ENCODE measurements at places on chromosomes 3 and 15.

- no peak for DNase-seq
These were observed 45.4 kb upstream of the DLG1 start for GRCh38 chr3:197343656-197344408.

DNA sequence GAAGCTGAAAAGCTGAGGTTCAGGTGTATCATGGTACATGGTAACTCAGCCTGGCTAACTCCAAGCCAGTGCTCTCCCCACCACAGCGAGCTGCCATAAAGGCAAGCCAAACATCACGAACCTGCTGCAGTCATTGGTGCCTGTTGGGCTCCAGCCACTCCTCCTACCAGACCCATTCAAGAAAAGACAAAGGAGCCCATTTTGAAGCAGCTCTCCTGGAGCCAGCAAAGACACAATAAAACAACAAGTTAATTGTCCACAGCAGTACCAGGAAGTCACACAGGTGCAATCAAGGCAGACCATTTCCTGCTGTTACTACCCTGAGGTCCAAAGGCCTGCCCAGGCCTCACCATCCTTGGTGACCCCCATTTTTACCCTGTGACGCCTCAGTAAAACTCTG, 77.6 kb downstream of the DAPK2 start:
- DNase-seq = no peak

DNA sequence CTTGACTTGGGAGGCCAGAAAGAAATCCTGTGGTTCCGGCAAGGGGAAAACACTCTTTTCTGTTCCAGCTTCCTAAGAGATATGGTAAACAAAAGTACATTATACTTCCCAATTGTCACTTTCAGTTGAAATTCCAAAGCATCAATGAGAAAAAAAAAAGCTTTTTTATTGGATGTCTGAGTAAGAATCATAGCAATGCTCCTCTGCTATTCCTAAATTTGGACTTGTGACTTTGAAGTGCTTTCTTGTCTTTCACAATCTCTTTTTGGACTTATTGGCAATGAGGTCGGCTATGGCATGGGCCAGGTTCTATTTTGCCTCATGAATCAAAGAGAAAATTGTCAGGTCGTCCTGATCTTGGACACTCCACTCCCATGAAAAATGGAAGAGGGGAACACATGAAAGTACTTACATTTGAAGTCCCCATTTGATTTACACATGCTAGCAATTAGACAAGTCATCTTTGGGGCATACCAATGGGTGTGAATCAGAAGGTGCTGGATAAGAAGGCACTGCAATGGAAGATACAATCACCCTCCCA, 170.5 kb downstream of the GREM1 start:
- no peak for DNase-seq

DNA sequence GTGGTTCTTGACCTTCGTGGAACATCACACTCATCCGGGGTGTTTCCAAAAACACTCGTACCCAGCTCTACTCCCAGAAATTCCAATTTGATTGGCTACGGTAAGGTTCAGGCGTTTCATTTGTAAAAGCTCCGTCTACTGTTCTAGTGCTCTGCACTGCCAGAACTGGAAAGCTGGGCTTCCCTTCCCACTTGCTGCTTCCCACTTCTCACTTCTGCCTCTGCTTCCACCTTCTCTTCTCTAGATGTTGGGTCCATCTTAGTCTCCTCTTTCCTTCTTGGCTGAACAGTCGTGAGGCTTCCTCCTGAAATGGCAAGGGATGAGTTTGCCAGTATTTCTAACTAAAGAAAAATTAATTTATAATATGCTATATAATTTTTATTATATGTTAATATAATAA, 29.8 kb upstream of the RHCG start:
- no peak for DNase-seq

GRCh38 chr3:172749230-172749965, 1.1 kb upstream of the ECT2 start:
- DNase-seq = no peak

DNA sequence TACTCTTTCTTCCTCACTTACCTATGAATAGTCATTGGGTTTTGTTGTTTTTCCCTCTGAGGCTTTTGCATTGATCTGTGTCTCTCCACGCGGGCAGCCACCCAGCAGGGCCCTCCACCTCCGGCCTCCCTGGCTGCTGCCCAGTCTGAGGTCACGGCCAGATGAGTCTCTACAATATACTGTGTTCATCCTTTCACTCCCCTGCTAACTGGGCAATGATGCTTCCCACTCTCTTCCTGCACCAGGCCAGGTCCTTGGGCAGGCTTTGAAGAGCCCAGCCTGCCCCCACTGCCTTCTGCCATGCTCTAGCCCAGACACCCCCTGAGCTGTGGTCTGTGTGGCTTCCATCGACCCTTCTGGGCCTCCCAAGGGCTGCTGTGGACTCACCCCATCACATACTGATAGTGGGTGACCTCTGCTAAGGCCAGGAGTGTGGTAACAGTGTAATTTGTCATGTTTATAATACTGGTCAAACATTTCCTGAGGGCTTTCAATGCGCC, 18.0 kb downstream of the PDIA5 start:
- no peak for DNase-seq

DNA sequence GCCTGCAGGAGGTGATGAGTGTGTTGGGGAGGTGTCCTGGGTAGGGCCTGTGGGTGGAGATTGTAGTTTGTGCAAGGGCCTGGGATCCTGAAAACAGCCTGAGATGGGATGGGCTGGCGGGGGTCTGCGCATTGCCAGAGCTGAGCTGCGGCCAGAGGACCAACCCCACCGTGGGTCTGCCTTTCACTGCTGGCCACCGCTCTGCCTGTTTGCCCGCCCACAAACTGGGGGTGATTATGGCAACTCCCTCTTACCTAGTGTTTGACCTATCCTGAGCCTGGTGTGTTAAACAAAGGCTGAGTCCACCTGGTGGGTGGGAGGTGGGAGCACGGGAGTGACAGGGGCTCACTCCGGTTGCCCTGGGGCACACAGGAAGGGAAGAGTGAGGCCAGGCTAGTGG, 9.8 kb downstream of the ABTB1 start:
- no peak for DNase-seq
